Stimulated activated CD4-positive, alpha-beta T cell treated with anti-CD3 and anti-CD28 coated beads, Interleukin-1b, Interleukin-23, amount 100 ng/mL, for 24 hours (primary cell): ENCODE measurements at places on chromosomes 4 and X.
A peak's percentile ranks its signal among the peaks of the same experiment; 100 is the strongest.

DNA sequence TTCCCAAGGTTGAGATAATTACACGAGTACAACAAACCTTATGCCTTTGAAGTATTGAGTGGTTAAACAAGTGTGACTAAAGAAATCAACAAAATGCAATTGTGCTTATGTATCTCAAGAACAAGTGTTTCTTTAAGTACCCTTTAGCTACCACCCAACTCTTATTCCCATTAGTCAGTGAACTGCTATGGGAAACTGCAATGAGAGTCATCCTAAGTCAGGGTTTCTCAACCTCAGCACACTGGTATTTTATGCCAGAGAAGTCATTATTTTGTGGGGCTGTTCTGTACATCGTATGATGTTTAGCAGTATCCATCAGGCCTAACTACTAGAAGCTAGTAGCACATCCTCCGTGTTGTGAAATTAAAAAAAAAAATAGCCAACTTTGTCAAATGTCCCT lies 549.1 kb upstream of the BOD1L1 start:
- no peak for DNase-seq

- DNase-seq = no peak
These were observed 48.3 kb downstream of the CD99L2 start for GRCh38 chrX:150849996-150850720.

- no peak for DNase-seq
These were observed 96.9 kb upstream of the ZNF518B start for GRCh38 chr4:10554121-10554520.

- DNase-seq = no peak
These were observed 516.3 kb downstream of the ZIC3 start for GRCh38 chrX:138082251-138082650.

DNA sequence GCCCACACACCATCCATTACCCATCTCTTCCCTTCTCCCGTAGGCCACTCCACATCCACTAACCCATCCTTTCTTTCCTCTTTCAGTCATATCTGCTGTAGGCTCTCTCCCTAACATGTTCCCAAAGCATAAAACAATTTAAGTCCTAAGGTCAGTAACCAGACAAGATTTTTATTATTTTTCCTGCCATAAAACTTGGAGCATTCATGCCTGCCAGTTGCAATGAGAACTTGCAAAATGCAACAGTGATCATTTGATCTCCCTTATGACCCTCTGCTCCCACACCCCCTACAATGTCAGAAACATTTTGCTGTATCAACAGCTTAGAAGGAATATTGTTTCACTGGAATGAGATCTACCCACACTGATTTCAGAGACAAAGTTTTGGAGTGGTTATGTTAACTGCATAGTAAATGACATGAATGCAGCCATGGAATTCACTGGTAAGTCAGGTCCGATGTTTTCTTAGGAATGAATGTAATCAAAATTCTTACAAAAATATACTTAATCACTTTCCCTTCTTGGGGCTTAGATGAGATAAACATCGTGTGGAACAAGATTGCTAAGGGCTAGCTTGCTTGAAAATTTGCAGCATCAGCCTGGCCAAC lies 5.7 kb downstream of the NIPAL1 start:
- no peak for DNase-seq

GRCh38 chr4:156487107-156487506 lies 484.5 kb downstream of the PDGFC start:
- DNase-seq = no peak

DNA sequence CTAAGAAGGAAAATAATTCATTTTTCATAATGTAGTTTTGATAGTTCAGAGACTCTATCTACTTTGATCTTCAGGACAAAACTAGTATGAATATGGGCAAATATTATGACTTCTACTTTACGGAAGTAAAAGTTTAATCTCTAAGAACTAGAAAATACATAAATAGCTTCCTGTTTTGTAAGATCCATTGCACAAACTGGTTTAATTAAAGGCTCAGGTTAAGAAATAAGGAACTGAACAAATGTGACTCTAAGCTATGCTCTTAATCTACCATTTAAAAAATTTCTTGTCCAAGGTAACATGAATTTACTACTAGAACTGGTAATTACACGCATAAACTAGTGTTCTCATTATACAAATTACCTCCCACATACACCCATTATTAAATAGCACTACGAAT lies 360.6 kb downstream of the INPP4B start:
- DNase-seq = no peak

GRCh38 chr4:41989994-41990364 lies 351 bp upstream of the SLC30A9 start:
- DNase-seq = no peak

- no peak for DNase-seq
These were observed 39.6 kb upstream of the BBS12 start for GRCh38 chr4:122692641-122693520.

DNA sequence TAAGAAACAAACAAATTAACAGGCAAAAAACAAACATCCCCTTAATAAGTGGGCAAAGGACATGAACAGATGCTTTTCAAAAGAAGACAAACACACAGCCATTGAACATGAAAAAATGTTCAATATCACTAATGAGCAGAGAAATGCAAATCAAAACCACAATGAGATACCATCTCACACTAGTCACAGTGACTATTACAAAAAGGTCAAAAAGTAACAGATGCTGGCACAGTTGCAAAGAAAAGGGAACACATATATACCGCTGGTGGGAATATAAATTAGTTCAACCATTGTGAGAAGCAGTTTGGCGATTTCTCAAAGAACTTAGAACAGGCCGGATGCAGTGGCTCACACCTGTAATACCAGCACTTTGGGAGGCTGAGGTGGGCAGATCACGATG lies 146.1 kb upstream of the NEIL3 start:
- DNase-seq = no peak

DNA sequence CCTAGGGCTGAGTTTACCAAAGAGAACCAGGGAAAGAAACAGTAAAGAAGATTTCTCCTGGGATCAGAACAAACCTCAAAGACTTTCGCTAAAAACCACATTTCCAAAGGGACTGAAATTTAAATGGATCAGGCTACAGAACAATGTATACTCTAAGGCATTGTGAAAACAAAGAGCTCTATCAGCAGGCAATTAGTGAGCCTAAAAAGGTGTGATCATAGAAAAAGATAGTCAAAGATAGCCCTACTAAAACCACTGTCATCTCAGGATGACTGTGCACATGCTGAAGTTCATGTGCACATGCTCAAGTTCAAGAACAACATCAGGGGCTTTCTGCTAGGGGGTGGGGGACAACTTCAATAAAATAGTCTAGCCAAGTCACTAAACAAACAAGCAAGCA lies 12.9 kb upstream of the SMIM10L2A start:
- no peak for DNase-seq

- DNase-seq = no peak
These were observed 18.5 kb downstream of the ATP5ME start for GRCh38 chr4:655464-656151.

DNA sequence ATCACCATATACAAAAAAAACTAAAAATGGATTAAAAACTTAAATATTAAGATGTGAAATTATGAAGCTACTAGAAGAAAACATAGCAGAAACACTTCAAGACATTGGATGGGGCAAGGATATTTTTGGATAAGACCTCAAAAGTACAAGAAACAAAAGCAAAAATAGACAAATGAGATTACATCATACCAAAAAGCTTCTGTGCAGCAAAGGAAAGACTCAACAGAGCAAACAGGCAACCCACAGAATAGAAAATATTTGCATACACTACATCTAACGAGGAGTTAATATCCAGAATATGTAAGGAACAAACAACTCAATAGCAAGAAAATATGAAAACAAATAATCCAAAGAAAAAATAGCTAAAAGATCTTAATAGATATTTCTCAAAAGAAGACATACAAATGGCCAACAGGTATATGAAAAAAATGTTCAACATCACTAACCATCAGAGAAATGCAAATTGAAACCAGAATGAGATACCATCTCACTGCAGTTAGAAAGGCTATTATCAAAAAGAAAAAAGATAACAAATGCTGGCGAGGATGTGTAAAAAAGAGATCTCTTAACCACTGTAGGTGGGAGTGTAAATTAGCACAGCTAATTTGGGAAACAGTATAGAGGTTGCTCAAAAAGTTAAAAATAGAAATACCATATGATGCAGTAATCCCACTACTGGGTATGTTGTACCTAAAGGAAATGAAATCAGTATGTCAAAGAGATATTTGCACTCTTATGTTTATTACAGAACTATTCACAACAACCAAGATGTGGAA lies 17.8 kb upstream of the LRCH2 start:
- no peak for DNase-seq

GRCh38 chr4:92488496-92488895 lies 184.7 kb downstream of the GRID2 start:
- no peak for DNase-seq

DNA sequence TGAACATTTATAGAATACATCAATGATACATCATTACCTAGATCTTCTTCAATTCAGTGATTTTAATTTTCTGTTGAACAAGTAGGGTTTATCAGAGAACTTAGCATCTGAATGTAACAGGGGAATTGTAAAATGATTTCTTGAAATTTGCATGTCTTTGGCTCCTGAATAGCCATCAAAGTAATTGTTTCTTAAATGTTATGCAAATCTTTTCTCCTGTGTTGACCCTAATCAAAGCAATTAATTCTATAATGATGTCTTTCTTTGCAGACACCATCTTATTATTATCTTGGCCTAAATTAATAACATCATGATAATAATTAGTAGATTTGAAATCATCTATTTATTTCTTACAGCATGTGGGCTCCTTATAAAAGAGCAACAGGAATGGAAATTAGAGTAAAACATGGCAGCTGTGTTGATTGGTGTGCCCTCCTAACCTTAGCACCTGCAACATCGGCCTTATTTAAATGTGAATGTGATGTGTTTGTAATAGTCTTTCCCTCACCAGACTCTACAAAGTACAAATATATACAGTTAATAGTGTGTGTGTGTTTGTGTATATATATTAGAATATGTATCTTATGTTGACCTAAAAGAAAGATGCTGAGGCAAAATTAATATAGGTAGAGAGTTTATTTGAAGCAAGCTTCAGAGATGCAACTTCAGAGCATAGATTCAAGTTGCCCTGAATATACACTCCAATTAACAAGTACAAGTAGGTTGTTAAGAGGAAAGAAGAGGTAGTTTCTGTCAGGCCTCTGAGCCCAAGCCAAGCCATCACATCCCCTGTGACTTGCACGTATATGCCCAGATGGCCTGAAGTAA lies 328.0 kb upstream of the TECRL start:
- no peak for DNase-seq

DNA sequence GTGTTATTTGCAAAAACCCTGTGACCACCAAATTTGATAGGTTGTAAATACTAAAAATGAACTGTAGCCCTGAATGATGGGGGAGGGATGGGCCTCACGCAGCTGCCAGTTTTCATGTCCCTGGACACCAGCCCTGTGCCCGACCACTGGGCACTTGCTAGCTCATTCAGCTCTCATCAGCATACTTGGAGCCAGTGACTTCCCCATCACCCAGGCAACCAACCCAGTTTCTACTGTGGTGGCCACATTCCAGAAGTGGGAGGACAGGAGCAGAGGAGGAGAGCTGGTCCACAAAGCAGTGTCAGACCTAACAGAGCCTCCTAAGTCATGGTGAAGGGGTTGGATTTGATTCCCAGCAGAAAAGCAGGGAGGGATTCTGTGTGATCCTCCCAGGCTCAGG lies 128.2 kb downstream of the CPEB2 start:
- no peak for DNase-seq

DNA sequence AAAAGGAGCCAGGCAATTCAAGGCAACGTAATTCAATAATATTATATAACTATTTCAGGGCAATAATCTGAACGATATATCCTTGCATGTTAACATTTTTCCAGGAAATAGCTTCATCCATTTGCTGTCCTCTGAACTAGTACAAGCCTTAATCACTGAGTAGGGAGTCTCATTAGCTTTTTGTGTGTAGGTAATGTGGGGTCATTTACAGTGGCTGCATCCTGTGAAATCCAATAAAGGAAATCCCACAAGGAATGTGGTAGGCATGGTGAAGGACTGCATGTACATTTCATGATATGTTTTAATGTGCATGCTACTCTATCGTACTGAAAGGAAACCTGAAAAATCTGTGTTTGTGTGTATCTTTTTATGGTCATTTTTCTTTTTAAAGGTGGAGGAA lies 103.5 kb downstream of the SLC4A4 start:
- no peak for DNase-seq

GRCh38 chrX:75603833-75604232 lies 81.0 kb upstream of the ZDHHC15 start:
- no peak for DNase-seq

GRCh38 chr4:109406337-109406931 lies 27.2 kb upstream of the SEC24B start:
- no peak for DNase-seq

- DNase-seq = no peak
These were observed 1491.6 kb downstream of the TECRL start for GRCh38 chr4:62917649-62918048.

GRCh38 chrX:133970076-133970475 lies 15.3 kb downstream of the GPC3 start:
- DNase-seq = no peak

GRCh38 chrX:121655276-121655675 lies 607.9 kb downstream of the GLUD2 start:
- DNase-seq = no peak

- no peak for DNase-seq
These were observed 55.2 kb downstream of the TRIML1 start for GRCh38 chr4:188194421-188194820.

DNA sequence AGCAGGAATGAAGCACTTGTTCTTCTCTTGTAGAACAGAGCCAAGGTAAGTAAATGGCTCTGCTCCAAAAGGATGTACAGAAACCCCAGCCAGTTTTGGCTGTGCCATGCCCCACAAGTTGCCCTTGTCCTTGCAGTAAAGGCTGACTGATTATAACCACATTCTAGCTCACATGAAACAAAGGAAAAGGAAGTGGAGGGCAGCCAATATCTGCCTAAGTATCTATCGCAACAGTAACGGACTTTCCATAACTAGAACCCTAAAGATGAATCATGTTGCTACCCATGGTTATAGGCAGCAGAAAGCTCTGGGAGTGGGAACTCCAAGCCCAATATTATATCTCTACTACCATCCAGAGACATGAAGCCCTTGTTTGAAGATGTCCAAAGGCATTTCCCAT lies 95.7 kb downstream of the COMMD8 start:
- DNase-seq = no peak

- DNase-seq = no peak
These were observed 83.9 kb upstream of the RAI2 start for GRCh38 chrX:17944833-17945497.

GRCh38 chr4:15794905-15795304 lies 16.8 kb downstream of the CD38 start:
- DNase-seq = no peak

DNA sequence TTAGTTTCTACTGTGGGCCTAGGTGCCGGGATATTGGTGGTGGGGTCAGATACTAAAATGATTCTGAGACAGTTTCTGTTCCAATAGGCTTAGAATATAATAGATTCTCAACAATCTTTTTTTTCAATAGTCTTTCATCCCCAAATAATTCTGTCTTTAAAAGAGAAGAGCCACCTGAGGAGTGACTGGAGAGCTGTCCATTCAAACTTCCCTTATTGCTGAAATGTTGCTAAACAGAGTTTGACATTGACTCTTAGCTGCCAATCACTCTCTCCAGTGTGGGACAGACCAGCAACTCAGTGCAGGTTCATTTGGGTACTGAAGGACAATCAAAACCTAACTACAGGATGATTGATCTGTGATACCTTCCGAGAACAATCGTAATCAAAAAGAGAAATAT lies 12.4 kb upstream of the ADH7 start:
- DNase-seq = no peak

- no peak for DNase-seq
These were observed 70.8 kb downstream of the FMR1NB start for GRCh38 chrX:148051973-148052372.

- DNase-seq = peak; percentile 89
These were observed 1.5 kb upstream of the ASMTL start for GRCh38 chrX:1453951-1454785.

GRCh38 chrX:97290199-97290598 lies 406.5 kb downstream of the RPA4 start:
- no peak for DNase-seq
